ENCODE measurements at places on chromosomes 2 and 18.

GRCh38 chr18:46073474-46074331 lies 1.6 kb upstream of the PSTPIP2 start:
- no peak for DNase-seq

DNA sequence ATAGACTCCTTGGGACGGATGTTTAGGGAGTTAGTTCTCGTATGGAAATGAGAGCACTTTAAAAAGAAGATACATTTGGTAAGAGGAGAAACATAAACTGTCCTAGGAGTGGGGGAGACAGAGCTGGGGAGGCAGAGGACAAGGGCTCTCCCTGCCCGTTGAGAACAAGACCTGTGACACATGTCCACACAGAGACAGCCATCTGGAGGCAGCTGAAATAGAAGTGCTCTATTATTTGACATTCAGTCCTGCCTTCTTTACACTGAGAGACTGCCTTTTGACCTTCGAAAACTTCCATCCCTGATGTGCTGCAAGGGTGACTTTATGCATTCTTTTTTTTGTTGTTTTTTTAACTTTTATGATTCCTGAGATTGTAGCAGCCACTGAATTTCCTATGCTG lies 150.1 kb downstream of the UXS1 start:
- DNase-seq, result no peak

GRCh38 chr2:210663631-210664089 lies 107.3 kb downstream of the CPS1 start:
- DNase-seq, result no peak

GRCh38 chr2:160308915-160309314 lies 108.8 kb upstream of the ITGB6 start:
- no peak for DNase-seq

DNA sequence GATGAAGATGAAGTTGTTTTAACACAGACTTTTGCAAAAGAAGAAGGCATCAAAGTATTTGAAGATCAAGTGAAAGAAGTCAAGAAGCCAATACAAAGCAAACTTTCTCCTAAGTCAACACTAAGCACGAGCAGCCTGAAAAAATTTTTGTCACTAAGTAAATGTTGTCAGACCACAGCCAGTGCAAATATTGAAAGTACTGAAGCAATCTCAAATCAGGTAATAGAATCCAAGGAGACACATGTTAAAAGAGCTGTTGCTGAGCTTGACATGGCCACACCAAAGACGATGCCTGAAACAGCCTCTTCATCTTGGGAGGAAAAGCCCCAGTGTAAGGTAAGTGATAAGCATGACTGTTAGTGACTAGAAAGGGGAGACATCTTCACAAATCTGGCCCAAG lies 75.1 kb downstream of the FSIP2 start:
- no peak for DNase-seq

DNA sequence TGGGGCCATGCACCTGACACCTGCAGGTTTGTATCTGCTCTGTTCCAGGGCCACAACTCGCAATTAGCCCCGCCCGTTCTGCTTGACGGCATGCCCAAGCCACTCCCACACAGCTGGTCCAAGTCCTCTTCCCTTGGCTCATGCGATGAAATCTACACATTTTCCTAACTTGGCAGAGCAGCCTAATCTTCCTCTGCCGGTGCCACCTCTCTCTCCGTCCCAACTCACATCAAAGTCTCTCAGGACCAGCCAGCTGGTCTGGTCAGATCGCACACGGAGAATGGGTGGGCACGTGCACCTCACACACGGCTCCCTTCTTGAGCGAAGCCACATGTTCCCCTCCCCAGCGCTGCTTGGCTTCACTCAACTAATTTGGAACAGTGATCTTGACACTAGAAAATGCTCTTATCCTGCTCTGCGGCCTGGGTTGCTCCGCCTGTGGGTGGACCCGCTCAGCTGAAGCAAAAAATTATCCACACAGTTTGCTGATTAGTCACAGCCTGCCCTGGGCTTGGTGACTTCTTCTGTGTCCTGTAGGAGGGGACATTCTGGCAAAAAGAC lies 176.7 kb downstream of the NRP2 start:
- no peak for DNase-seq

DNA sequence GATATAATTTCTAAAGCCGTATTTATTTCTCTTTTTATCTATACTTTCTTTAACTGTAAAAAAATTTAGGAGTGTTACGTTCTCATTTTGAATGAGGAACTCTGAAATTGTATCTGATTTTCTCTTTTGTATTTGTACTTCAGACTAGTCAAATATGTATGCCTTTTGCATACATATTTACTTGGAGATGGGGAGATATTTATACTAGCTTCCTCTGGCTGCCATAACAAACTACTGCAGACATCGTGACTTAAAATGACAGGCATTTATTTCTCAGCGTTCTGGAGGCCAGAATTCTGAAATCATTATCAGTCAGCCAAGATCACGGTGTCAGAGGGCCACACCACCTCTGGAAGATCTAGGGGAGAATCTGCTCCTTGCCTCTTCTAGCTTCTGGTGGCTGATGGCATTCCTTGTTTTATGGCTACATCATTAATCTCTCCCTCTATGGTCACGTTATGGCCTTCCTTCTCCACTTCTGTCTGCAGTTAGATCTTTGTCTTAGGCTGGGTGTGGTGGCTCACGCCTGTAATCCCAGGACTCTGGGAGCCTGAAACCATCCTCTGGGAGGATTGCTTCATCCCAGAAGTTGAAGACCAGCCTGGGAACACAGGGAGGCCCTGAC lies 8.2 kb downstream of the LCLAT1 start:
- no peak for DNase-seq

DNA sequence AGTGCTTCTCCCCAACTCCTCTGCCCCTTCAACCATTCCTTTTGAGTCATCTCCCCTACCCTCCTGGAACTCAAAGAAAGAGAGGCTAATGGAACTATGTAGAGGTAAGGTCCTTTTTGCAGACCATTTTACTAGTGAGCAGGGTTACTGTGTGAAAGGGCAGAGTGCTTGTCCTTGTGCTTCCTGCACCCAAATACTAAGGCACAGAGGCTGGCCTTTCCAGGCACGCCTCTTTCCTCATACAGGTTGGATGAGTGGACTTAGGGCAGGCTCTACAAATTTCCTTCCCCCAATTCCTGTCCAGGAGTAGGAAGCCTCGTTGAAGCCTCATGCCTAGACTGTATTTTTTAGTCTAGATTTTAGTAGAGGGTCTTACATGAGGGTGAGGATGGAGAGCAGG lies 288.8 kb upstream of the SLC14A2 start:
- no peak for DNase-seq

- DNase-seq, result no peak
Measured at GRCh38 chr18:76764291-76764901, 58.0 kb upstream of the ZNF236 start.

DNA sequence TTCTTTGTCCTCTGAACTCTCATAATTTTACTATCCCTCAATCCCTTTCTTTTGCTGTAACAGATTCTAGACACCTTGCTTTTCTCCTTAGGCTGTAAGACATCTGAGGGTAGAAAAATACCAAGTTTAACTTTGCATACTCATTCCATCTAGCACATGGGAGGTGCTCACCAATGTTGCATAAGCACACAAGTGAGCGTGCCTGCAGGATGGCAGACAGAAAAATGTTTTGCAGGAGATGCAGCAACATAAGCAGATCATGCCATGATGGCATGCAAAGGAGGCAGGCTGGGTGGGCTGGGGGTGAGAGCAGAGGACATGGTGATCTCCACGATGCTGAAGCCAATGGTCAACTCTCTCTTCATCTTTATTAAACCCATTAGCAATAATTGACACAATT lies 24.1 kb downstream of the CYRIA start:
- DNase-seq, result no peak

GRCh38 chr2:105411720-105412407 lies 13.0 kb upstream of the FHL2 start:
- no peak for DNase-seq

- DNase-seq, result no peak
Measured at GRCh38 chr18:3211236-3211992, 8.4 kb downstream of the MYOM1 start.

- DNase-seq, result no peak
Measured at GRCh38 chr2:36889795-36890194, 76.5 kb downstream of the STRN start.

DNA sequence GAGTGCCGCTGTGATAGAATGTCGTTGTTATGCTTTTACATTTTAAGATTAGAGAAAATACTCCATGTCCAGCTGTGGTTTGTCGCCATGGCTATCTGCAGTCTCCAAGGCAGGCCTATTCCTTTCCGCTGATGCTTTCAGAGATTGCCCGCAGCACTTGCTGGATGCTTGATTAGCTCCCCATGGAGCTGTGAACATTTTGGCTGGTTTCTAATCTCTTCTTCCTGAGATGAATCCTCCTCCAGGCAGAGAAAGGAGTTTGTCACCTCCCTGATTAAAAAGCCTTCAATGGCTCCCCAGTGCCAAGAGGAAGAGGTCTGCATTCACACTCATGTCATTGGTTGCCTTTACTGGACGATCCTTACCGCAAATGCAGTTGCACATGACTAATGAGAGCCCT lies 32.6 kb upstream of the LPIN1 start:
- DNase-seq, result no peak
